Daoy (cell line): ENCODE measurements at places on chromosomes 1 and 21. TPM values are rescaled to one million over a fixed set of nuclear protein-coding genes. Genes with fewer than 3 reads are reported as not detected.

GRCh38 chr21:45290948-45291612 lies 3.4 kb upstream of the POFUT2 start:
- no peak for DNase-seq

Gene SLC16A4
- total RNA-seq = 3.9 and 6.8 TPM in 2 replicates

Gene DYNLT4
- not detected in 2 replicates for total RNA-seq

- peak; percentile 73 for DNase-seq
These were observed 29.7 kb upstream of the MARK1 start for GRCh38 chr1:220498188-220498587.

GRCh38 chr1:48931506-48932192 lies 155.0 kb upstream of the BEND5 start:
- DNase-seq = peak; percentile 65

GRCh38 chr1:161200421-161200991 lies 1.7 kb upstream of the ADAMTS4 start:
- no peak for DNase-seq

Gene PBX1
- 9.4 and 16.2 TPM in 2 replicates for total RNA-seq

DNA sequence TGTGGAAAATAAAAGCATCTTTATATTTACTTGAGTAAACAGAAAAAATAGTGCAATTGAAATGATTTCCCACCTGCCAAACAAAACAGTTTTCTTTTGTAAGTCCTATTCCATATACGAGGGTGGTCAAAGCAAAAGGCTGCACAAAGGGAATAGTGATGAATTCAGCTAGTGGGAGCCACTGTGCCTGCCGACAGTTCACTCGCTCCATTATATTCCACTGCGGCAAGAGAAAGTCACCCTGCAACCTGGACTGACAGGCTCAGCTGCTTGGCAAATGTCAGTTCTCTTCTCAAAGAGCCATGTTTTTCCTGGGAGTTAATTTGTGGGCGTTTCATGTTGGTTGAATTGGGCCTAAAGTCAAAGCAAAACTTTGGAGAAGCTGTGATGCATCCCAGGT lies 145.4 kb downstream of the LMO4 start:
- DNase-seq = no peak

GRCh38 chr1:221806236-221806635 lies 64.3 kb upstream of the DUSP10 start:
- no peak for DNase-seq

GRCh38 chr1:191929383-191929782 lies 228.9 kb upstream of the RGS18 start:
- DNase-seq = no peak

- DNase-seq = no peak
These were observed 1.3 kb upstream of the ZP4 start for GRCh38 chr1:237891979-237892378.

Gene PCP4L1
- 0.06 TPM in 1 of 2 replicates, not detected in the other for total RNA-seq

DNA sequence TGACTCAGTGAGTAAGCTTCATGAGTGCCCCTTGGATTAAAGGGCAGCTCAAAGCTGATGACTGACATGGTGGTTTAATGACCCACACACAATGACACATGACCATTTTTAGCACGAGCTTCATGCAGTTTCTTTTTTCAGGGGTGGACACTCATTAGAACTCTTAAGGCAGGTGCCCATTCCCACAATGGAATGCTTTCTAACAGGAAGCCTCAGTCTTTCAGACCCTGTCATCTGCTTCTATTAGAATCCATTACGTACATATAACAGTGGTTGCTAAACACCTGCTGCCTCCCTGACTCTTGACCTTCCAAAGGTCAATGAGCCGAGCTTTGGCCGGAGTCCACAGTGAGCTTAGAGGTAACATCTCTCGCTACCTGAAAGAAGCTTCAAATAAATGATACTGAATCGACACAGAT lies 27.4 kb downstream of the AKNAD1 start:
- DNase-seq = peak; percentile 67

DNA sequence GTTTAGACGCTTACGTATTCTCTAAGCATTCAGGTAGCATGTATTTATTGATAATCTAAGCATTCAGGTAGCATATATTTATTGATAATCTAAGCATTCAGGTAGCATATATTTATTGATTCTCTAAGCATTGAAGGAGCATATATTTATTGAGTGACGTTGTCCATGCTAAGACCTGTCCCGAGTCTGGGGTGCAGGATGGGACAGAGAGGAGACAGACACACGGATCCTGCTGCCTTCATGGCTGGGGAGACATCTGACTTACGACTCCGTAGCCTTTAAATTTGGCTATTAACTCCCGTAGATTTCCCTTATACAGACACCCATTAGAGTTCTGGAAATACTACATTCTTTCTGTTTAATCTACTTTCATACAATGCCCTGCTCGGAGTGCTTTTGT lies 982 bp downstream of the SCCPDH start:
- DNase-seq = no peak

DNA sequence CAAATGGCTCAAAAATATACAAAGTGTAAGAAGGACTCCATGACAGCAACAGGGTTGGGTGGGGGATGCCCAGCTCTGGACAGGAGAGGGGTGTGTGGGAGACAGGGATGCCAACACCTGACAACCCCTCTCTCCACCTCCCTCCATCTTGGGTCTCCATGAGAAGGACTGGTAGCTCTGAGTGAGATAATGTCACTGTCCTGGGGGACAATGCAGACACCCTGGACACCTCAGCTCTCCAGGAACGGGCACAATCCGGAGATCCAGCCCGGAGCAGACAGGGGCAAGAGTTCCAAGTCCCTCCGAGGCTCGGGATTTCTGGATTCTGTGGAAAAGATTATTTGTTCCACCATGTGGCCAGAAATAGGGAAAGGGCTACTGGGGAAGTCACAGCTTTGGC lies 122.5 kb downstream of the GLIS1 start:
- DNase-seq = no peak

- no peak for DNase-seq
These were observed 170.2 kb upstream of the NFIA start for GRCh38 chr1:60911966-60912697.

DNA sequence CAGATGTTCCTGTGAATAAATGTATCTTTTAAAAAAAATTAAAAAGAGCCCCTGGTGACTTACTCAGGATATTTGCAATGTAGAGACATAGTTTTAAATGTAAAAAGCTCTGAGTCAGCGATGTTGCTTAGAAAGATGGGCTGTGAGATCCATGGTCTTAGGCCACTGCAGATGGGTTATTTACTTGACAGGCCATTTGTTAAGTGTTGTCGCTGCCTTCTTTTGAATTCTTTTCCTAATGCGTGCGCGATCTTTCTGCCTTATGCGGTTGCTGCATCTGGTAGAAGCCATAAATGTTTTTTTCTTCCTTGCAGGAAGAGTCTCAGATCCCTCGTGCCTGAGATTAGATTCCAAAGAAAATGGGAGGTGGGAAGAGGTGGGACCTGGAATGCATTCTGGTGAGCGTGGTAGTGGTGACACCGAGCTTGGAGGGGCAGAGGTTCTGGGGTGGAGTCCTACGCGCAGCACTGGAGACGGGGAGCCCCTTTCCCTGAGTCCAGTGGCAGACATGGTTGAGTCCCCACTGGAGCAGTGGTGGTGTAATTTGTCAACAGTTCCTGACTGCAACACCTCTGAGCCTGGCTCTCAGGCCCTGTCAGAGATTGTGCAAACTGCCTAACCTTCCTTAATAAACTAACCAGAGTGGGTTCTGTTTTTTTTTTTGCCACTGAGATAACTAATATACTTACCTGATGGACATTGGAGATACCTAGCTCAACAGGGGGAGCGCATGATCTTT lies 197.2 kb downstream of the HHAT start:
- DNase-seq = no peak

Gene KIF17
- total RNA-seq = 0.06 TPM in 1 of 2 replicates, not detected in the other

Gene CHIA
- 0.06 TPM in 1 of 2 replicates, not detected in the other for total RNA-seq

- no peak for DNase-seq
These were observed 12.9 kb downstream of the LACTBL1 start for GRCh38 chr1:22959545-22960360.

Gene ADPRS
- total RNA-seq = 116 and 118 TPM in 2 replicates

- no peak for DNase-seq
These were observed 14.8 kb downstream of the MFSD2A start for GRCh38 chr1:39969531-39970270.

DNA sequence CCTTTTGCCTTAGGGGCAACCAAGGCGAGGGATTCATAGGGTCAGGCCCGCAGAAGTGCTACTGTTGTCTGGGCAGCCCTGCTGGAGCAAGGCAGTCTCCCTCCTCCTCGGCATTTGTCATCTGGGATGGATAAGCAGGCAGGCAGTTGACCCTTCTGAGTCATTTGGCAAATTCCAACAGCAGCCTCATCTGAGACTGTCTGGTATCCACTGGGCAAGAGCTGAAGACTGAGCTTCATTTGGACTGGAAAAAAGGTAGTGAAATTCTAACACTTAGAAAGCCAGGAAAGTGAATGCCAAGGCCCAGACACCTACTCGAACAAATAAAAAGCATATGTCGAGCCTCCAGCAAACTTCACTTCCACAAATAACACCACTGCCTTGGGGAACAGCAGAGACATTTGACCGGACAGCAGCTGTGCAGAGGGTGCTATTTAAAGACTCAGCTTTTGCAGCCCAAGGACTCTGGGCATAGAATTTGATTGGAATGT lies 4.0 kb upstream of the ZBTB40 start:
- DNase-seq = peak; percentile 68

- DNase-seq = peak; percentile 76
These were observed 86.1 kb downstream of the FASLG start for GRCh38 chr1:172745014-172745413.

DNA sequence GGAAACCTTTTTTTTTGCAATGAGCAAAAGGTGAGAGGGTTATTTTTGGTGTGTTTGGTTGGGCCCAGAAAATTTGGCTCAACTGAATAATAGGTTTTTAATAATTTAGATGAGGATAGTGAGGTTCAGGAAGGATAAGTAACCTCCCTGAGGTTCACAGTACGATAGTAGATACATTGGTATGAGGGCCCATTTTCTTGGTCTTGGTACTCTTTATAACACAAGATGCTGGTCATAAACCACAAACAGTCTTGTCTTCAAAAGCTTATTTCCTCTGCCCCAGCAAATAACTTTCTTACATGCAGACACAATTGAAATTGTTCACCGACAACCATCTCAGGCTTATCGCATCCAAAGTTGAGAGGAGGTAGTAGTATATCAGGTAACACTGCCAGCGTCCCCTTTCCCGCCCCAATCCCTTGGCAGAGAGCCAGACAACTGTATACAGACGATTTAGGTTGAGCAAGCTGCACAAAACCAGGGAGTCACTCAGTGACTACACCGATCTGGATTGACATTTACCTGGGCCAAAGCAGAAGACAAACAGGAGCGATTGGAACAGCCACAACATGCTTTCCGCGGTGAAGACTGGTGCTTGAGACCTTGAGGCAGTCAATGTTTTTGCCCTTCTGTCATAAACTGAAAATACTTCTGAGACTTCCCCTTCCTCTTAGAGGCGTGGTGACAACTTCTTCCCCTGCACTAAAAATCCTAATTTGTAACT lies at the start of gene SLAMF6:
TSS of gene SLAMF6 (minus strand) at position 634 of the 724 bp plus-strand sequence. CDS start at position 571, 63 bp downstream.
- DNase-seq = no peak

Gene SYT14
- 6.0 and 8.0 TPM in 2 replicates for total RNA-seq

GRCh38 chr21:40381111-40381510 lies 465.8 kb downstream of the DSCAM start:
- no peak for DNase-seq

DNA sequence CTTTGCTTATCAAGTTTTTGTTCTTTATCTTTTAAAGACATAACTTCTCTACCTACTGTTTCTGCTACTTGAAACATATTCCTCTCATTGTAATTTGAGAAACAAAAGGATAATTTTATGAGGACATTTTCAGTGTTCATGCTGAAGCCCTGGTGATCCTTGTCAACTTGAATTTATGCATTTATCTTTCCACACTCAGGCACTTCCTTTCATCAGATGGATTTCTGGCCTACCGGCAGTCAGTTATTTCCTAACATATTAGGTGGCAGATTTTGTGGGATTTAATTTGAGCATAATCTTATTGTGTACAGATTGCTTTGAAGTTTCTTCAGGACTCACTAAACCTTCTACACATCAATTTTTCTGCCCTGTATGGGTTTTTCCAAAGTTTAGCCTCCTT lies 75.0 kb downstream of the RGL1 start:
- DNase-seq = no peak

Gene TRIM63
- not detected in 2 replicates for total RNA-seq

Gene OR2M3
- not detected in 2 replicates for total RNA-seq

DNA sequence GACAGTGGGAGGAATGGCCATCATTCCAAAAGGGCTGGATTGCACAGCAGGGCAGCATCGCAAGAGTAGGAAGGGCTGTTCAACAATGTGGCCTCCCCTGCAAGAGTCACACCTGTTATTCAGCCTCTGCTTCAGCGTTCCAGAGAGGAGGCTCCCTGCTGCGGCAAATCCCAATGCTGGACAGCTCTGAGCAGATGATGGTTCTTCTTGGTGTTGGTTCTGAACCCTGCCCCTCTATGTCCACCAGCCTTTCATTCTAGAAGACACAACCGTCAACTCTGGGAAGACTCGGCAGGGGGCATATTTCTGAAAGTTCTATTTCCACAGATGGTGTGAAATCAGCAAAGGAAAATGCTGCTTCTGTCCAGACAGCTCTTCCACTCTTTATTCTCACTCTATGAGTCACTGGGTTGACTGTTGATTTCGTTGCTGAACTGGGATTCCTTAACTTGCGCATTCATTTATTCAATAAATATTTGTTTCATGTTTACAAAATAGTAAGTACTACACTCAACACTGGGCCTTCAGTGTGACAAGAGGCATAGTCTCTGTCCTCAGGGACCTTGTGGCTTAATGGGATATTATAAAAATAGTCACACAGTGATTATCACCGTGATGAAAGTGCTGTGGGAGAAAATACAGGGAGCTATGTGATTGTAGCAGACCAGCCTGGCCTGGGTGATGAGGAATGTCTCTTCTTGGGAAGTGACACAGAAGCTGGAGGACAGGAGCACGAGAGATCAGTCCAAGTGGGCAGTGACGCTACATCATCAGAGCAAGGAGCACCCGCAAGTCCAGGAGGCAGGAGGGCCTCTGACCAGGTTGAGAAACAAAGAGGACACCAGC lies 260.3 kb downstream of the SIPA1L2 start:
- DNase-seq = no peak

GRCh38 chr1:238177960-238178645 lies 287.4 kb upstream of the ZP4 start:
- peak; percentile 13 for DNase-seq

DNA sequence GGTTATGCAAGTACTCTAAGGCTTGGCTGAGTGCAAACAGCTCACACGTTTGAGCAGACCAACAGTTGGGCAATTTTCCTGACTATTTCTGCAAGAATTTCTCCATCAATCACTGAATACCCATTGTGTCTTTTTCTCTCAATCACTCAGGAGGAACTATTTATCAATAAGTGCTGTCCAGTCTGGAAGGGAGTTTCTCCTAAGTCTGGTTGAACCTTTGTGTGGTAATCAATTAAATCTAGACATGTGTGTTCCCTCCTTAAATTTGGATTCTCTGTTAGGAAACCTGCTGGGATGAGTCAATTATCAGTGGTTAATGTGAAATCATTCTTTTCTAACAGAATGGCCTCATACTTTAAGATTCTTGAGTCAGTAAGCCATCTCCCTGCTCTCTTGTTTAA lies 6.8 kb upstream of the AADACL3 start:
- no peak for DNase-seq

DNA sequence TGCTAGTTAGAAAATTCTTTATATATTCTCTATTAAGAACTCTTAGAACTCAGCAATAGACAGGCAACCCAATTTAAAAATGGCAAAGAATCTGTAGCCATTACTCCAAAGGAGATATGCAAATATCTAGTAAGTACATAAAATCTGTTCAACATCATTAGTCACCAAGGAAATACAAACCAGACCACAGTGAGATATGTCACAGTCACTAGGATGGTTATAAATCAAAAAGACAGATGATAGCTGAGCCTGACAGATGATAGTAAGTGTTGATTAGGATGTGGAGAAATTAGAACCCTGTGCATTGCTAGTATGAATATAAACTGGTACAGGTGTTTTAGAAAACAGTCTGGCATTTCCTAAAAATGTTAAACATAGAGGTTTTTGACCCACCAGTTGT lies 26.6 kb downstream of the SRSF11 start:
- no peak for DNase-seq

Gene MMEL1
- not detected in 2 replicates for total RNA-seq
